Activated gamma-delta T cell treated with anti-CD3 and anti-CD28 coated beads, Interleukin-2, amount 50 U/mL, for 16 hours (primary cell): ENCODE measurements at places on chromosomes 11 and 22.

DNA sequence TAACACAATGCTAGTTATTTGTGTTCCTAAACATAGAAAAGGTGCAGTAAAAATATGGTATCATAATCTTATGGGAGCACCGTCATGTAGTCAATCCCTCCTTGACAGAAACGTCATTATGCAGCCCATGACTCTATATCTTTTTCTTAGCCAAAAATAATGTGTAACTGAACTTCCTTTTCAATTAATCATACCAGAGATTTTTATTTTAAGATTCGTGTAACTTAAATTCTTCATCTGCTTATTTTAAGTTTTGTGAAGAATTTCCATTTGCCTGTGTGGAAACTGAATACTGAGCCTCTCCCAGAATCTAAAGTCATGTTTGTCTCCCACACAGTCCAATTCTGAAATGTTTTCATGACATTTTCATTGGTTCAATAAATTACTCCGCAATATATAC lies 699.1 kb downstream of the KCNA4 start:
- no peak for DNase-seq

GRCh38 chr11:10529279-10529678 lies 11.7 kb downstream of the RNF141 start:
- DNase-seq = no peak

DNA sequence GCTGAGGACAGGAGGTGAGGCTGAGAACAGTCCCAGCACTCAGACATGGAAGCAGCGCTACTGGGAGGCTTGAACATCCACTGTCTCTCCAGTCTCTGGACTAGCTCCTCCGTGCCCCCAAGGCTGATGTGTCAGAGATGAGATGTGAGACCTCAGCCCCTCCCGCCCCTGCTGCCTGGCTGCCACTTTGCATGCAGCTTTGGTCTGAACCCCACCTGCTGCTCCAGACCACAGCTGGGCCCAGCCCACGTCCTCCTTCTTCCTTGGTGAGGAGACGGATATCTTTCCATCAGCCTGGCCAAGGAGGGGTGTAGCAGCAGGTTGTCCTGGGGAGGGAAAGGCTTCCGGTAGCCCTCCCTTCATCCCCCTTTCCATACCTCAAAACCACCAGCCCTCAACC lies 148.0 kb upstream of the B3GAT1 start:
- no peak for DNase-seq

GRCh38 chr11:95534226-95534625 lies 255.4 kb downstream of the FAM76B start:
- no peak for DNase-seq
